Skeletal muscle cell (primary cell): ENCODE measurements at places on chromosomes 16 and 17.

- DNase-seq = no peak
Measured at GRCh38 chr16:88735616-88736015, 29.3 kb downstream of the CTU2 start.

DNA sequence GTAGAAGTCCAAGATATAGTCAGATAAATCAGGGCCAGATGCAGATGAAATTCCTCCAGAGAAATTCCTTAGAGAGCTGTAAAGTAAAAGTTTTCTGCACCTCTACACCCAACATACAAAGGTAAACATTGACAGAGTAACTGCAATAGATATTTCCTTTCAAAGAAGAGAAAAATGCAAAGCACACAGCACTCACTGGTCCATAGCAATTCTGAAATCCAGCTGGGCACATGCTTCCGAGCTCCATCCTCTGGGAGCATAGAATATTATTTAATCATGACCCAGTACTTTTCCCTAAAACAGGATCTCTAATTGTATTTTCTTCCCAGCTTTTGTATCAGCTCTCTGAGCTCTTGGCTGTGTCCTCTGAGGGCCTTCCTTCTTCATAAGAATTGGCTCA is 239.5 kb upstream of the IRX3 start:
- no peak for DNase-seq

DNA sequence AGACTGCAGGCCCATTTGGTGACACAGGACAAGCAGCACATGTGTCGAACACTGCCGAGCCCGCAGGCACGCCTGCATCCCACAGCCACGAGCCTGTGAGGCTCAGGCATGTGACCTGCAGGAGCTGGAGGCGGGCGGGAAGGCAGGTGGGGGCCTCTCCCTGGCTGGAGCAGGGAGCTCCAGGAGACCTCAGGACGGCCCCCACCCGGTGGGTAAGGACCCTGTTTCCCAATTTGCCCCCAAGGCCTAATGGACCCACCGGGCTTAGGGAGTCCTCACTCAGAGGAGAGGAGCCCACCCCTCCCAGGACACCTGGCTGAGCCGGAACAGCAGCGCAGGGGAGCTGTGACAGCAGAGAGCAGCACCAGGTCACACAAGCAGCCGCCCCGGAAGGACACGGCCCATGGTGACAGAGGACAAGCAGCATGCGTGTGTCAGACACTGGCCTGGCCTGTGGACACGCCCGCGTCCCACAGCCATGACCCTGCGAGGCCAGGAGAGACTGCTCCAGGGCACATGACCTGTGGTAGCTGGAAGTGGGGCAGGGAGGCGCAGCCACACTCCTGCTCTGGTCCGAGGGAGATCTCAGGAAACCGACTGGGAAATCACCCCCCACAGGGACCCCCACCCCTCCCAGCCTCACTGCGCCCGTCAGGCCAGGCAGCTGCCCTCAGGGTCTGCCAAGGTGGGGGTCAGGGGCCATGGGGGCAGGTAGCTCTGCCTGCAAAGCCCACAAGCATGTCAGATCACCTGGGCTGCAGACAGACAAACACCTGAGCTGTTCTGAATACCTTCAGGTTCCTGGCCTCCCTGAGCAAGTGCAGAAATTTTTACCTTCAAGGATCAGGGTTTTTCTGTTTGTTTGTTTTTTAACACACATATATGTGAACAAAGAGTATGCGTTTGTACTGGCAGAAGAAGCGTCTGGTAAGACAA is 2.4 kb downstream of the SPSB3 start:
- no peak for DNase-seq

DNA sequence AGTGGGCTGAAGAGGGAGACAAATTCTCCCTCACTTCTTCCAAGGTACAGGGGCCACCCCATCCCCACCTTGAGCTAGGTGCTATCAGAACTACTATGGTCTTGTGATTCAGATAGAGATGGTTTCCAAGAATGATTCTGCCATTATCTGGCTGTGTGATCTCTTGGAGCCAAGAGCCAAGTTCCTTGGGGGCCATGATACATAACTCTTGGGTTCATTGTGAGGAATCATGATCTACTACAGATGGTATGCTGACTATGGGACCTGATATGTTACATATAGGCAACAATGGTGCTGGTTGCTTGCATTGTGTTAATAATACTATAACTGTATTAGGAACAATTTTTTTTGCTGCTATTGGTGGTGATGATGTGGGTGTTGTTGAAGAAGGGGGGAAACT is 45.7 kb downstream of the DYNLRB2 start:
- no peak for DNase-seq

- DNase-seq = no peak
Measured at GRCh38 chr17:19339341-19339815, 23.1 kb downstream of the B9D1 start.

GRCh38 chr16:87054856-87055255 is 262.3 kb downstream of the C16orf95 start:
- no peak for DNase-seq

DNA sequence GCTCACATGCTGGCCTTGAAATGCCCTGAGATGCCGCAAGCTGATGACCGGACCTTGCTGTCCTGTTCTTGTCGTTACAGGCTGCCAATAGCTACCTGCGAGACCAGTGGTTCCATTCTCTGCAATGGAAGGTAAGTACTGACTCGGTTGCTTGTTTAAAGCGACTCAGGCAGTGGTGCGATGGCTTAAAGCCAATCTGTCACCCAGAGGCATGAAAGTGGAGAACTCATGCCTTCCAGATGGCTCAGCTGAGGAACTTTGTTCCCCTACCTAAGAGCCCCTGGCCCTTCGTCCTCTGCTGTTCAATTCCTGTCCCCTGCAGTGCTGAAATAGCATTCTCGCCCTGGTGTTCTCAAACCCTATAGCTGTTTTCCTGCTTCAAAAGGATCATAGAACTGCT is 158.3 kb upstream of the PLCG2 start:
- DNase-seq = no peak

DNA sequence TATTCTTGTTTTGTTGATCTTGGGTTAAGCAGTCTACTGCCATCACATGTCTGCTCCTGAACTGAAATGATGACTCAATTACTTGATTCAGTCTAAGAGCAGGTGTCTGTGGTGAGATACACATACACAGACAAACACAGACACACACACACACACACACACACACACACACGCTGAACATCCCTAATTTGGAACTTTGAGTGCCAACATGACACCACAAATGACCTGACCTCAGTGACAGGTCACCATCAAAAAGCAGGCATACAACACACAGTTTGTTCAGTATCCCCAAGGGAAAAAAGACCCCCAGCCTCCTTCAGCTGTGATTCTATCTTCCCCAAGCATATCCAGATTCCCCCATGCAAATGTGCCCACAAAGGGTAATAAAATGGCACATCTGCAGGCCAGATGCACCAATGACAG is 130.1 kb upstream of the TMEM97 start:
- DNase-seq = no peak

DNA sequence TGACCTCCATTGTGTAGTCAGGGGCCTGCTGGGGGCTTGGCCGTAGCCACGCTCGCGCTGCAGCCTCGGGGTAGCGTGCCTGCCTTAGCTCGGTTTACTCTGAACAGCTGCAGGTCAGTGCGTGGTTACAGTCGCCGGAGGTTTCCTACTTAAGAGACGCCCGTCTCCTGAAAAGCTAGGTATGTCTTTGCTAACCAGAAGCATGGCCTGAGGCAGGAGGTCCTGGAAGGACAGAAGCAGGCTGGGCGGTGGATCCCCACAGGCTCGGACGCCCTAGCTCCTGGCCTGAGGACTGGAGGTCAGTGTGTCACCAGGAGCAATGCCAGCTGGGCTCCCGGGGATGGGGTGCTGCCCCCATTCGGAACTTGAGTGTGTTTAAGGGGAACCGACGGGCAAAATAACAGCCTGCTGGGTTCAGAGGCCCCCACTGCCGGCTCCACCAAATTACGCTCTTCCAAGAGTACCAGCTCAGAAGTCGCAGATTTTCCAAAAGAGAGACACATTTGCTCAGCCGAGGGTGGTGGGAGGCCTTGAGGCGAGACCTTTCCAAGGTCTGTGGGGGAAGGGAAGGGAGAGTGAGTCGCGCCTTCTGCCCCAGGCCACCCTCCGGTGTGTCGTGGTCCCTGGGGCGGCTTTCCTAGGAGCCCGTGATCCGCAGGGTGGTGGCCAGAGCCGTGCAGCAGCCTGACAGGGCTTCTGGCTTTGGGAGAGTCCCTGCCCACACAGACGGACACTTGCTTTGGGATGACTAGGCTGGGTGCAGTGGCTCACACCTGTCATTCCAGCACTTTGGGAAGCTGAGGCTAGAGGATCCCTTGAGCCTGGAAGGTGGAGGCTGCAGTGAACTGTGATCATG is 3.9 kb upstream of the GNG13 start:
- DNase-seq = no peak

GRCh38 chr16:1909561-1910231 is 8.5 kb downstream of the HS3ST6 start:
- DNase-seq = no peak

GRCh38 chr16:28858421-28858820 is 5.2 kb upstream of the SH2B1 start:
- DNase-seq = no peak

DNA sequence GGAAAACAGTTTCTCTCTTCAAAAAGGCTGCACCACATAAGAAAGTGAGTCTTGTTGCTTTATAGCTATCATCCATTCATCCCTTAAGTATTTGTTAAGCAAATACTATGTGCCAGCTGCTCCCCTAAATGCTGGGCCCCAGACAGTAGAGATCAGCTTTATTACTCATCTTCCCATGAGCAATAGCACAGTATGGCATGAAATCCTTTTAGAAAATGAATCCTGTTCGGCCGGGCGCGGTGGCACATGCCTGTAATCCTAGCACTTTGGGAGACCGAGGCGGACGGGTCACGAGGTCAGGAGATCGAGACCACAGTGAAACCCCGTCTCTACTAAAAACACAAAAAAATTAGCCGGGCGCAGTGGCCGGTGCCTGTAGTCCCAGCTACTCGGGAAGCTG is 99.5 kb downstream of the MYO1D start:
- DNase-seq = no peak
